ENCODE measurements at places on chromosomes 4 and X. TPM values are rescaled to one million over a fixed set of nuclear protein-coding genes. Genes with fewer than 3 reads are reported as not detected.

- no peak for DNase-seq
These were observed 155.4 kb downstream of the AFAP1 start for GRCh38 chr4:7784131-7784870.

DNA sequence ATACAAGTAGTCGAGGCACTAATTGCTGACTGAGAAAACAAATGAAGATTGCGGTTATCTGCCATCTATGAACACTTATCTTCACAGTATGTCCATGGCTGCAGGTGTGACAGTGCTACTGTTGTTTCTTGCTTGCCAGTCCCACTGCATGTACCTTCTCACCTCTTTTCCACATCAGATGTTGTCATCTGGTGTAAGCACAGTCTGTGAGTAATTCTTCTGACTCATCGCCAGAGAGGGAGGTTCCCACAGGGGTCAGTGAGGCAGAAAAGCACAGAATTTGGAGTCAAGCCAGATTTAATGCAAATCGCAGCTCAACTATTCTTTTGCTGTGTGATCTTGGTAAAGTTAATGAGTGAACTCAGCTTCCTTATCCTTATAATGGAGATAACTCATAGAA is 144.4 kb downstream of the GLRA2 start:
- no peak for DNase-seq

DNA sequence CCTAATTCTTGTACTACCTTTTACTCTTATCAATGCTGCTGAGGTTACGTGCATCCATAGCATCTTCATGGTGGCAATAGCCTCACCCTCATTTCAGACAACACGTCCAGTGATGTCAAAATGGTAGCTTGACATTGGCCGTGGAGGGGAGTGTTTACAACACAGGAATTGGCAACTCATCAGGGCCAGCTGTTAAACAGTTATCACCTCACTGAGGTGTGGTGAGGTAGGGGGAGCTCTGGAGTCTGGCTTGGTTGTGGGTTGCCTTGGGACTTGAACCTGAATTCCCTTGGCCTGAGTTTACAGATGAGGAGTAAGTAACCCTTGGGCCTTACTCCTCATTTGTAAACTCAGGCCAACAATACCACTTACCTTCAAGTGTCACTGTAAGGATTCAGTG is 10.4 kb downstream of the SASH3 start:
- DNase-seq: no peak

Gene FAM47E
- 2.3 TPM for total RNA-seq

DNA sequence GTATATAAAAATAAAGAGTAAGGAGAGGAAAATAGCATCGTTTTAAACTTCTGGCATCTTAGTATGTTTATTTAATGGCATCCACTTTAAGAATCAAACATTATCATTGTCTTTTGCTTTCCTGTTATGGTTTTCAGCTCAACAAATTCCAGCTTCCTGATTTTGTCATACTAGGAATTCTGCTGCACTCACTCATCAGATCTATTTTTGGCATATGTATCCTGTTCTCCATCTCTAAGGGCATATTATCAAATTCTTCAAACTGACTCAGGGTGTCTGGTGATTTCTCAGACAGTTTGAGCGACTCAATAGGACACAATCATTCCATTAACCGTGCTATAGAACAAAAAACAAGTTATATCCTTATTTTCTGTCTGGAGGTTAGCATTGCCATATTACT is 248.5 kb upstream of the DIAPH2 start:
- no peak for DNase-seq

DNA sequence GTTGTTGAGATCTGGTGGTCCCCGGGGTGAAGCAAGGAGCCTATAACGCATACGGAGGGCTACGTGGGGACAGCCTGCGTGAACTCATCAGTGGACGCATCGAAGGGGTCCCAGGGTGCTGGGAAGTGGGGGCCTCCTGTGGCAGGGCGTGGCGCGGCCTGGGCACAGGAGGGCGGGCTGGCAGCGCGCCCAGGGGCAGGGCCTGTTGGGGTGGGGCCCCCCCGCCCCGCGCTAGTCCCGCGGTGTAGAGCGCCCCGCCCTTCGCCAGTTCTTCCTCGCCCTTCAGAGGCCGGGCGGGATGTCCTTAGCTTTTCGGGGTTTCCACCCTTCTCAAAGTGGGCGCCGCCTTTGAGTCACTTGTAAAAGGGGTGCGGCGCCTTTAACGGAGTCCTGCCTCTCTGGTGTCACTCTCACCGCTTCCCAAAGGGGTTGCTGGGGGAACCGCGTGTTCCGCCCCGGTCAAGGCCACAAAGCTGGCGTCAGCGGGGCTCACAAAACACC is 632 bp downstream of the PLP2 start:
- no peak for DNase-seq

GRCh38 chr4:1559896-1560650 is 124.0 kb downstream of the FAM53A start:
- DNase-seq: no peak

DNA sequence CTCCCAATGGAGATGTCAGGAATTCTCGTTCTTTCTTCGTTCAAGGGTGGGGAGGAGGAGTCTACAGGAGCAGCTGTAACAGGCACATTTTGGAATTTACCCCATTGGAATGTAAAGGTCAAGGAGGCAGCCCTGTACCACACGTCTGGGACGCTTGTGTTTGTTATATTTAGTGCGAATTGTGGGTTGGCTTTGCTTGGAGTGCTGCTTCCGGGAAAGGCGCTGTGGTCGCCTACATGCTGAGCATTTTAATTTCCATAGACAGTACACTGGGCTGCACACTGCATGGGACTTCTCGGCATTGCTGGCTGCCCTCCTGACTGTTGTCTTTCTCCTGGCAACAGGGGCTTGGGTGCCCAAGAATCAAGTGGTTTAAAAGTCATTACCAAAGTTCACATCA is 12.8 kb downstream of the GYG2 start:
- no peak for DNase-seq

GRCh38 chr4:54879576-54879975 is 221.8 kb downstream of the KIT start:
- no peak for DNase-seq

DNA sequence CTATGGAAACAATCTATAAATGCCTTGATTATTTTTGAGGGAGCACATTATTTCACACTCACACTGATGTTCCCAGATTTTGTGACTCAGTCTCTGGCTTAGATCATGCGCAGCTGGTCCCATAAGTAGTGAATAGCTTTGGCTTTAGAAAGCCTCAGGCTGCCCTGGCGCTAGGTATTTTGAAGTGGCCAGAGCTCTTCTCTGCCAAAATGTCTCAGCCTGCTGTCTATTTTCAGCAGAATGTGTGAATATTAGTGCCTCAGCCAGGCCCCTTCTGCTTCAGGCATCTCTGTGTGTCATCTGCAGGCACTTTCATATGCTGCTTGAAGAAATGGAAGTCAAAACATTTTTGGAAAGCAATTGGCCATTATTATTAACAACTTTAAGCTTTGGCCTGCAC is 931.0 kb upstream of the INTU start:
- no peak for DNase-seq

DNA sequence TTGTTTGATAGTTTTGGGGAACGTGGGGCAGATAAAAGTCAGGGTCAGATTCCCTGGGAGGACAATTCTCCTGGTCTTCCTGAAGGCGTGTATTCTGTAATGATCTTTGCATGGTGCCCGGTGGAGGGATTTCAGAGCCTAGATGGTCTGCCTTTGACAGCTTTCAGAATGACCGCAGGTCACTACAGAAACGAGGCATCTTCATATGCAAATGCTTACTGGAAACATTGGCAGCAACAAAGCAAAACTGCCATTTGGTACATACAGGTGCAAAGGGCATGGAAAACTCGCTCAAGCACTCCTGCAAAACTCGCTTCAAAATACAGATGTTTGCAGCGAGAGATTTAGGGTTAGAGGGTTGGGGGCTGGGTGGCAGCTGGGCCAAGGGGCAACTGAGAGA is 8.8 kb downstream of the C4orf50 start:
- DNase-seq: no peak

- no peak for DNase-seq
These were observed 98.0 kb downstream of the ATP11C start for GRCh38 chrX:139834879-139835278.

DNA sequence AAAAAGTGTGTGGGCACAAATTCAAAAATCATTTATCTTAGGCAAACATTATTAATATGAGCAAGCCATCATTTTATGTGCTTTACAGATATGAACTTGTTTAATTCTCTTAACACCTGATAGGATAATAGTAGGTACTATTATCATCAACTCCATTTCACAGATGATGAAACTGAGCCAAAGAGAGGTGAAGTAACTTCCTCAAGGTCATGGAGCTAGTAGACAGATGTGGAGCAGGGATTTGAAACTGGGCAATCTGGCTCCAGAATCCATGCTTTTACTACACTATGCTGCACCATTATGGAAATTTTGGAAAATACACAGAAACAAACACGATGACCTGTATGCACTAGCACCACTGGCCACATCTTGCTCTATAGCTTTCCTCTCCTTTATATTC is 1.0 kb upstream of the PIN4 start:
- DNase-seq: no peak

DNA sequence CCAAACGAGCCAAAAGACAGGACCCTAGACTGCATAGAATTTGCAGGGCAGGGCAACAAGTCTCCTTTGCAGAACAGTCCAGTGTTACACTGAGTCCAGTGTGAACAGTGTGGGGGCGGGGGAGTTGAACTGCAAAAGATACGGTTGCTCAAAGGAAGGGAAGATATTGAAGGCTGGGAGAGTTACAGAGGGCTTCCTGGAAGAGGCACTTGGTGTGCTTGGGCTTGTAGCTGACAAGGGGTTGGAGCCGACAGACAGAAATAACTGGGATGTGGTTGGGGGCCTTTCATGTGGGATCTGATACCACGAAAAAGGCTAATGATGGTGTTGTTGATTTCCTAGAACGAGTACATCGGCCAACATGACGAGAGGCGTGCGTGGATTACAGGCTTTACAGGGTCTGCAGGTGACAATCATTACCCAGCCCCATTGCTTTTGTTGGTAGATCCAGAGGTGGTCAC is 6.1 kb downstream of the XPNPEP2 start:
- DNase-seq: no peak

All from omental fat pad (tissue), 4 donors.